Fibroblast of mammary gland (primary cell): ENCODE measurements at places on chromosomes 1 and 21.

DNA sequence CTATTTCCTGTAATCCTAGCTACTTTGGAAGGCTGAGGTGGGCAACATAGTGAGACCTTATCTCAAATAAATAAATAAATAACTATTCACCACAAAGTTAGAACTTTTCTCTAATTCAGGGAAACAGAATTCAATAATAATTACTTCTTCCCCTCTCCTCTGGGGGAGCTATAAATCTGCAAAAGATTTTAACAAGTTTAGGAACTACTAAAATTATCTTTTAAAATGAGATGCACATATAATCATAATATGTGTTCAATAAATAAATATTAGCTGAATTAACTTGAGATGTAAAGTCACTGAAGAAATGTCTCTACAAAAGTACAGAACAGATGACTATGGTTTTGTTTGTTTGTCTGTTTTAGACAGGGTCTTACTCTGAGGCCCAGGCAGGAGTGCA is 14.1 kb downstream of the WDR47 start:
- DNase-seq = no peak

DNA sequence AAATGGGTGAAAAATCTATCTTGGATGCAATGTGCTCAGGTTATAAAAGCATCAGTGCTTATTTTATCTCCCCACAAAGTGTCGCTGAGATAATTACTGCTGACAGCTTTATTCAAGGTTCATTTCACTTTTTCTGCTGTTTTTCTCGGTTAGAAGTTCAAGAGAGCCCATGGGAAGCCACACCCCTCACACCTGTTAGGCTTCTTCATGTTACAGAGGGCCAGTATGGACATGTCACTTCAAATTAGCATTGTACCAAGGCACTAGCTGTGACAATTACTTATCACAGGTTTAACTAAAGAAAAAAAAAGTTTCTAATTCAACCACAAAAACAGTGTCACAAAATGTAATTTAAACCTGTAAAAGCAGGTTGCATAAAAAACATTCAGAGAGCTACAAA is 187.3 kb upstream of the DMRTA2 start:
- DNase-seq = no peak

DNA sequence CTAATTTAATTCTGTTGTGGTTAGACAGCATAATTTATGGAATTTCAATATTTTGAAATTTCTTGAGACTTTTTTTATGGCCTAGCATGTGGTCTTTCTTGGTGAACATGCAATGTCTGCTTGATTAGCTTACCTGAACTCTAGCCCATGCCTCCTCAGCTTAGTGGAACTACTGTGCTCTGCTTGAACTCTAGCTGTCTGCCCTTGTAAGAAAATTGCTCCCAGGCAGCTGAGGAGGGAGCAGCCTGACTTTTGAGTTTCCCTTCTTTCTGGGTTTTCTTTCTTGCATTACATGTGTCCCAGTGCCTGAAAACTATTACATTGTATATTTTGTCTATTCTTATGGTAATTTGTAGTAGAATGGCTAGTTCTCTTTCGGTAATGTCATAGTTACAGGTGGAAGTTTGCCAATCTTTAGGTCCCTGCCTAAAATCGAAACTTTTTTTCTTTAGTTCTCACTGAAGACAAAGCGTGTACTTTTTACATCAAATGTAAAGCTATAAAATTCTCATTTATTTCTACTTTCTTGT is 105.3 kb downstream of the MAST2 start:
- no peak for DNase-seq

DNA sequence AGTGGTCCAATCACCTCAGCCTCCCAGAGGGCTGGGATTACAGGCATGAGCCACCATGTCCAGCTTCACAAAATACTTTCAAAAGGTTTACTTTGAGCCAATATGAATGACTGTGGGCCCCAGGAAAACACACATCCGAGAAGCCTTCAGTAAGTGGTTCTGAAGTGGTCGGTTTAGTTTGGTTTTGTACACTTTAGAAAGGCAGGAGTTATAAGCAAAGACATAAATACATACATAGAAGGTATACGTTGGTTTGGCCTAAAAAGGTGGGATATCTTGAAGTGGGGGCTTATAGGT is 3.2 kb upstream of the MIB2 start:
- no peak for DNase-seq
